ENCODE measurements at places on chromosomes 12 and 14.

- DNase-seq: no peak
Measured at GRCh38 chr14:23441076-23441475, 5.6 kb upstream of the MYH7 start.

DNA sequence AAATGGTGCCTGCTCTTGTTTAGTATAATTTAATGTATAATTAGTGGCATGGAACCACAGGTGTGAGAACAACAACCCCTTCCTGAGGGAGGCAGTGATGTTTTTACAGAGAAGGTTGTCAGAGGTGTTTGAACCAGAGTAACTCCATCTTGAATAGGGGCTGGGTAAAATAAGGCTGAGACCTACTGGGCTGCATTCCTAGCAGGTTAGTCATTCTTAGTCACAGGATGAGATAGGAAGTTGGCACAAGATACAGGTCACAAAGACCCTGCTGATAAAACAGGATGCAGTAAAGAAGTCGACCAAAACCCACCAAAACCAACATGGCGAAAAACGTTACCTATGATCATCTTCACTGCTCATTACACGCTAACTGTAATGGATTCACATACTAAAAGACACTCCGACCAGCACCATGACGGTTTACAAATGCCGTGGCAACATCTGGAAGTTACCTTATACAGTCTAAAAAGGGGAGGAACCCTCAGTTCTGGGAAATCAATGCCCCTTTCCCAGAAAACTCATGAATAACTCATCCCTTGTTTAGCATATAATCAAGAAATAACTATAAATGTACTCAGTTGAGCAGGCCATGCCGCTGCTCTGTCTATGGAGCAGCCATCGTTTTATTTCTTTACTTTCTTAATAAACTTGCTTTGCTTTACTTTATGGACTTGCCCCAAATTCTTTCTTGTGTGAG, 47.8 kb upstream of the LTA4H start:
- no peak for DNase-seq

- DNase-seq: no peak
Measured at GRCh38 chr14:74574090-74574433, 38.0 kb downstream of the LTBP2 start.

DNA sequence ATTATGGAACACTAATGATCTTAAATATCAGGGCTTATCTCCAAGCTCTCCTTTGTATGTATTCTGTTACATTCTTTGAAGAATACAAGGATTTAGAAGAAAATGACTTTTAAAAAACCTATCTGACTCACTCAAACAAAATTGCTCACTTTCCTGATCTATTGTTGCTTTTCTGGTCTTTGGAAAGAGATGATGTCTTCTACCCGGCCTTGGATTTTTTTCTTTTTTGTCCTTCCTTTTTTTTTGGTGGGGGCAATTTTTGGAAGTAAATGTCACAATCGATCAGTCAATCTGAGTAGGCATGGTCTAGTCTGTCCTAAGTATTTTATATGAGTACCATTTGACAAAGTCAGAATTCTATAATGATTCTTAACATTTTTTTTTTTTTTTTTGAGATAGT, 10.5 kb upstream of the CALM1 start:
- DNase-seq: no peak

DNA sequence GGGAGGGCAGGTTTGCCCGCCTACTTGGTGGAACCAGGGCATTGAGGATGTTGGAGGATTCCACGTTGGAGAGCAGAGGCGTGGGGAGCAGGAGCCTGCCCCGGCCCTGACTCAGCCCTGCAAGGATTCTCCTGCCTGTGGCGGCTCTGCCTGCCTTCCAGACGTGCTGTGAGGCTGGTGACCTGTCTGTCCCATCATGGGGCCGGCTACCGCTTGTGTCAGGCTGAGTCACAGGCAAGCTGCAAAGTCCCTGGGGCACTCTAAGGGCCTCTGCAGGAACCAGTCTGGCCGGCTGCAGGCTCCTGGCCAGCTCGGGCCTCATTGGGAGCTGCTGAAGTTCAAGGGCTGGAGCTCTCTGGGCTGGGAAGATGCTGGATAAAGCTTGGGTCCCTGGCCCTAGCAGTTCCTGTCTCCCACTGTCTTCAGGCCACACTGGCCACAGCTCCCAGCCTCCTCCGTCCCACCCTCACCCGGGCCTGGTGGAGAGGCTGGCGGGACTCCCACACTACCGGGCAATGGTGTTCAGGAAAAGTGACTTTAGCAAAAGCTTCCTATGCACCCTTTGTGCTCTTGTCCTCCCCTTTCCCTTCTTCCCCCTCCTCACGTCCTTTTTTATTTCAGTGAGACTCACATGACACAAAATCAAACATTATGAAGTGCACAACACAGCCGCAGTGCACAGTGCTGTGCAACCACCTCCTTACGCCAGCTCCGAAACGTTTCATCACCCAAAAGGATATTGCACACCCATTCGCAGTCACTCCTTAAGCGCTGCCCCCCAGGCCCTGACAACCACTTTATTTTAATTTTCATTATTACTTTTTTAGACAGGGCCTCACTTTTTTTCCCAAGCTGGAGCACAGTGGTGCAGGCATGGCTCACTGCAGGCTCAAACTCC, 22.0 kb upstream of the ULK1 start:
- DNase-seq: peak; percentile 90

DNA sequence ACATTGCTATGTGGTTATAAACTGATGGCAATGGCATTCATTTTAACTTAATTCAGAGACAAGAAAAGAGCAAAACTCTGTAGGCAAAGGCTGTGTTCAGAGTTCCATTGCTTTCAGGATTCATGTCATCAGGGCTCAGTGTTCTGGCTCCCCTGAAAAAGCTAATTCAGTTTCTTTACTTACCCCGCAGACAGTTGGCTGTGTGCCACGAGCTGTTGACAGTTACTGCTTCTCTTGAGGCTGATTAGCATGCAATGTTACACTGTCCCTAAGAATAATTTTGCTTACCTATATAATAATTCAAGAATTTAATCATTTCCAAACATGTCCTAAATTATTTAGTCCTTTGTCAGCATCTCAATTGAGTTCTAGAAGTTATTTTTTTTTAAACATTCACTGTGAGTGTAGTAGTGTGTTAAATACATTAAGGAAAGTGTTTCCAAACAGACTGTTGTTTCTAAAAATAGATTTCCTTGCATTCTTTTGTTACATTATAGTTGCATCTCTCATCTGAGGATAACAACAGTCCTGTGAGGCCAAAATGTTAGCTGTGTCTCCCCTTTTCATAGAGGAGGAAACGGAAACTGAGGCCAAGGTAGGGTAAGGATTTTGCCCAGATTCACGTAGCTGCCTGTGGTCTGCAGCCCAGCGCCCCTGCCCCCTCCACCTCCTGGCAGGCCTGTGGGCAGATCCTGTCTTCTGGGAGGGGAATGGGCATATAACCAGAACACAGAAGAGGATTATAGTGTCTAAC, 98.6 kb downstream of the PELI2 start:
- DNase-seq: peak; percentile 20

DNA sequence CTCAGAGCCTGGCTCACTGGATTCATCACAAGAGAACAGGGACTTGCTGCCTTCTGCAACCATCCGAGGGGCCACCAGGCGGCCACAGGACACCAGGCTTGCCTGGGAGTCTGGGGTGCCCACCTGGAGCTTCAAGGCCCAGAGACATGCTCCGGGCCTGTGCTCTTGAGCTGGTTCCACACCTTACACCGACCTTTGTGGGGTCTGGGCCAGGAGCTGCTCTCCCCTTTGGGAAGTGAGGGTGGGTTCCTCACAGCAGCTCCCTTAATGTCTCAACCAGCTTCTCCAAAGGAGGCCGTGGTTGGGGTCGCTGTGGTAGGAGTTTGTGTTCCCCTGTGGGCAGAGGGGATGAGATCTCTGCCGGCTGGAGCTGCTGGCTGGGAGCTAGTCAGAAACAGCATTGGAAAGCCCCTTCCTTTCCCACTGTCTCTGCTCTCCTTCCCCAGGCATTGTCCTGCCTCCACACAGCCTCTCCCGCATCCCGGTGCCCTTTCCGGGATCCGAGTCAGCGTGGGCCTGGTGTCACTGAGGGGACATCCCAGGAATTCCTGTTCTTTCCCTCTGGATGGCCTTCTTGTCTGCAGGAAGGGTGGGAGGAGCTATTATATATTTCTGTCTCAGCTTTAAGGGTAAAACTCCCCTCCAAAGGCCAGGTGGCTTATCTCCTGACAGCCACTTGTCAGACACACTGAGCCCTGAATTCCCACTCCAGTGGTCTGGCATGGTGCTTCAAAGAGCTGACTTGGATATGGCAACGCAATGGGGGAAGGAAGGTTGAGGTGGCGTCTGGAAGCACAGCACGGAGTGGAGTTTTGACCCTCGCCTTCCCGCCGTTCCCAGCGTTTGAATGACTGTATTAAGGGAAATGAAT, 5.1 kb upstream of the PAPLN start:
- peak; percentile 59 for DNase-seq

DNA sequence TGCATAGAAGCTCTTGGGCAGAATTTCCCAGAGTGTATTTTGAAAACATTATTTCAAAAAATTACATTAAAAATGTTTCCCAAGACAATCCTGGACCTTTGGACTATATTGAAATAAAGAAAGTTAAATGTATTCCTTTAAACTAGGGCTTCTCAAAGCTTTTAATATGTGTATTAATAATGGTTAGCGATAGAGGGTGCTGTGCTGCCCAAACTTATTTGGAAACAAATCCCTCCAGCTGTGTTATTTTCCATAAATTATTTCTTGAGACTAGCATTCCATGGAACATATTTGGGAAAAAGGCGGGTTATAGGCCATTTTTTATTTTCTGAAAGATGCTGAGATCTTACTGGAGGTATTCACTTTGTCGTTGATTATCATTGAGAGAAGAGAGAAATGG, 397.8 kb upstream of the MIS18BP1 start:
- no peak for DNase-seq

GRCh38 chr12:124031058-124031457, 58.0 kb downstream of the ZNF664 start:
- DNase-seq: no peak

- DNase-seq: peak; percentile 61
Measured at GRCh38 chr14:23294734-23295561, 7.7 kb downstream of the PPP1R3E start.

DNA sequence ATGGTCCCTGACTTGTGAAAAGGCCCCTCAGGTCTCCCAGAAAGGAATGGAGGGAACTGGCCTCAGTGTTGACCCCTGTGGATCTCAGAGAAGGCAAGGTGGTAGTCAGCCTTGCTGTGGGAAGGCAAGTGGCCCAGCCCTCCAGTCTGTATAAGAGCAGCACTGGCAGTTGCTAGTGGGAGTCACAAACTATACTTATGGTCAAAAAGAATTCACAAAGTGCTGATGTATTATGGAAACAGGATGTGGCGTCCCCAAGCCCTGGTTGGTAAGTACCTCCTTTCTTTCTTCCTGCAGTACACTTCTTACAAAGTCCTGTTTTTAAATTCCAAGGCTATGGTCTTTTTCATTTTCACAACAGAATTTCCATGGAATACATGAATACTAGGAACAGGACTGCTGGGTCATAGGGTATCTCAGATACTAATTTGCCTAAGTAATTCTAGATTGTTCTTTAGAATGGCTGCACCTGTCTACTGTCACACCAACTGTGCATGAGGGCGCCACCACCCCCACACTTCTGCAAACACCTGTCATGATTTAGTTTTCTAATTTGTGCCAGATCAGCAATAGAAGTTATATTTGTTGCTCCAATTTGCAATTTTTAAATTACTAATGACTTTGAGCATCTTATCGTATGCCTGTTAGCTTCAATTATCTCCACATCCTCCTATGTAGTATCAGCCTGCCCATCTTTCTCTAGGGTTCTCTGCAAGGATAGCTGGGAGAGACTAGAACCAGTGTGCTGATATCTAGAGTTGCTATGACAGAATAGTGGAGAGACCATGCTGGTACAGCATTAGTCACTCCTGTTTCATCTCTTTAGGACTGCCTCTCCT, 40.7 kb upstream of the TMEM263 start:
- DNase-seq: no peak

DNA sequence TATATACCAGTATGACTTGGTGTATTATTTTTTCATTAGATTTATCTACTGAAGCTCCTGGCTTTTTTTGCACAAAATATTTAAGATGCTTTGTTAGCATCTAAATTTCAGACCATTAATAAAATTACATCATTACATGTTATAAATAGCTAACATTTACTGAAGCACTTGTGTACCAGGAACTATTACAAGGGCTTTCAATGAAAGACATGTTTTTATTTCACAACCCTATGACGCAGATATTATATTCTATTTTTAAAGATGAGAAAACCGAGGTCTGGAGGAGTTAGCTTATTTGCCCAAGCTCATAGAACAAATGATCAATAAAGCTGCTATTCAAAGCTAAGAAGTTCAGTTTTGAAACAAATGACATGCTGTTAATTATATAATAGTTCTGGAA, 420.4 kb upstream of the DCN start:
- no peak for DNase-seq

DNA sequence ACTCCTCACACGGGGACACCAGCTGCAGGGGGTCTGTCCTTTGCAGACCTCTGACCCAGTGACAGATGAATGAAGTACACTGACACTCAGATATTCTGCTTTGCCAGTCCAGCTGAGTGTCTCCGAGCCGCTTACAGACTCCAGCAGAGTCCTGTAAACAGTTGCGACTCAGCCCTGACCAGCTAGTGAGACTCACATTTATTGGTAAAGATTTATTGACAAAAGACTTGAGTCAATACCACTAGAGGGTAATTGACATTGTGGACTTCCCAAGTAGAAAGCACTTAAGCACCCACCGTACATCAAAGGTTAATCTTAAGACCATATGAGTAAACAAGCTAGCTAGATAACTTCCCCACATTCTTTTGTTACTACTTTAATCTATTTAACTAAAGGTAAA, 9.8 kb upstream of the FKBP4 start:
- DNase-seq: peak; percentile 48

Data from T47D (cell line).